ENCODE measurements at places on chromosomes 3 and 15. TPM values are rescaled to one million over a fixed set of nuclear protein-coding genes. Genes with fewer than 3 reads are reported as not detected.

UBAP1L gene
- 5.9 TPM for total RNA-seq

SLCO2A1 gene
- total RNA-seq, result not detected

COLQ gene
- 3.9 TPM for total RNA-seq

SCG5 gene
- 4.1 TPM for total RNA-seq

IL17RB gene
- total RNA-seq, result 63.5 TPM

FAN1 gene
- total RNA-seq, result 20.7 TPM

CFAP91 gene
- not detected for total RNA-seq

CLRN1 gene
- not detected for total RNA-seq

CPEB1 gene
- total RNA-seq, result not detected

GOLGA8Q gene
- 3.0 TPM for total RNA-seq

SLC6A1 gene
- total RNA-seq, result not detected

SCAPER gene
- 28.8 TPM for total RNA-seq

TWF2 gene
- total RNA-seq, result 107 TPM

SI gene
- not detected for total RNA-seq

CAND2 gene
- total RNA-seq, result 1.7 TPM

PLAAT1 gene
- not detected for total RNA-seq

GOLGA8S gene
- total RNA-seq, result 0.80 TPM

TPRG1 gene
- 29.5 TPM for total RNA-seq

All from T-helper 2 cell treated with Interferon-gamma antibody and Interleukin-4, amounts not matched to agents 100 ng/mL and 5 ng/mL, for 36 hours (primary cell).